Stimulated activated CD8-positive, alpha-beta memory T cell treated with anti-CD3 and anti-CD28 coated beads, Interleukin-7, amount 100 ng/mL, for 1 hour (primary cell): ENCODE measurements at places on chromosomes 3 and 15.

DNA sequence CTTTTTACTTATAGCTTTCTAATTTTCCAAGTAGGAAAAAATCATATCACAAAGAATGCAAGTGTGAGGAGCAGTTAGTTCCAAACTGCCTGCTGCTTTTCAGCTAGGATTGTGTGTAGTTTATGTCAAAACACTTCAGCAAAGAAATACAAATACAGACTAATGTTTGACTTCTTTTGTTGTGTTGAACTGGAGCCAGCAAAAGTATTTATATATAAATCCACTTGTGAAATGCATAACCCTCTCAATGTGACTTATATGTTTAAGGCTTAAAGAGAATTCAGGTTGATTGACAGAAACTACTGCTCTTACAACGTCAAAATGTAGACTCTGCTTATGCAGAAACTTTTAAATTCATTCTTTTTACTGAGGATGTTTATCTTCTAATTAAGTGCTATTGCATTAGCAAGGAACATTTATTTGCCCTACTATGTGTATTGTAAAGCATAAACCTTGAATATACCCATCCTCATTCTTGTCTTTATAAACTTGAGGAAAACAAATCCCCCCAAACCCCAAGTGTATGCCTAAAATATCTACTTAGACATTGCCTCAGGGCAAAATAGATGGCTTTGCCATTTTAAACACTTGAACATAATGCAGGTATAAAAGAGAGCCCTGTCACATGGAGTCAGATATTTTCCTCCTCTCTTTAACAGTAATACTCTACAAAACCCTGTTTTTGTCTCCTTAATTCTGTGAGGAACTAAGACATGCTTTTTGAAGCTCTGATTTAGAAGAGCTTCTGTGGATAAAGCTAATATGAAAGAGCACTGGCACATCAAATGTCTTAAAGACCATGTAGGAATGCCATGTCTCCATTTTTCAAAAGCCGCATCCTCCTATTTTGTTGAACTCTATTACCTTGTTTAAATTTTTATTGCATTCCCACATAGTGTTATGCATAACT lies 302.8 kb upstream of the TBC1D5 start:
- no peak for DNase-seq

- DNase-seq: no peak
Observed at GRCh38 chr3:113265231-113265630, 53.9 kb downstream of the BOC start.

- DNase-seq: no peak
Observed at GRCh38 chr15:25136119-25136518, 181.3 kb downstream of the SNRPN start.

DNA sequence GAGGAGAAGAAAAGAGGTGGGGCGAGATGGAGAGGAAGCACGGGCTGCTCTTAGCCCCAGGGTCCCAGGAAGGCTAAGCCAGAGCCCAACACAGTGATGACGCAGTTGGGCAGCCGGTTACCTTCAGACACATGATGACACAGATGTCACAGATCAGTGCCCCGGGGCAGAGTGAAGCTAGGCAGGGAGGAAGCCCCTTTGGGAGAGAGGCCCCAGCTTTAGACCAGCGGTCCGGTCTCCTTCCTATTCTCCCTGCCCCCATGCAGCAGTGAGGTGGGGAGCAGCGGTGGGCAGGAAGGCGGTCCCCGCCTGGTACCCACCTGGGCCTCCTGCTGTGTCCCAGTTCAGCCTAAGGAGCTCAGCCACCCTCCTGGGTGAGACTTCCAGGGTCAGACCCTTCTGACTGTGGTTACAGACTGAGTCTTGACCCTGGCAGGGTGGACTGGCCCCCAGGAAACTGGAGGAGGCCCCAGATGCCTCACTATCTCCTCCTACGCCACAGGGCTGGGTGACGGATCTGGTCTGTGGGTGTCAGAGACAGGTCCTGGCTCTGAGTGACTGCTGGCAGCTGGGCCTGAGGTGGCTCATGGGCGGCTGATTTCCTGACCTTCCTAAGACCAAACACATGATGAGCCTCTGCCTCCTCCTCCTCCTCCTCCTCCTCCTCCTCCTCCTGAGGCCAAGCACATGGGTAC lies 38.8 kb upstream of the LINGO1 start:
- DNase-seq: no peak

DNA sequence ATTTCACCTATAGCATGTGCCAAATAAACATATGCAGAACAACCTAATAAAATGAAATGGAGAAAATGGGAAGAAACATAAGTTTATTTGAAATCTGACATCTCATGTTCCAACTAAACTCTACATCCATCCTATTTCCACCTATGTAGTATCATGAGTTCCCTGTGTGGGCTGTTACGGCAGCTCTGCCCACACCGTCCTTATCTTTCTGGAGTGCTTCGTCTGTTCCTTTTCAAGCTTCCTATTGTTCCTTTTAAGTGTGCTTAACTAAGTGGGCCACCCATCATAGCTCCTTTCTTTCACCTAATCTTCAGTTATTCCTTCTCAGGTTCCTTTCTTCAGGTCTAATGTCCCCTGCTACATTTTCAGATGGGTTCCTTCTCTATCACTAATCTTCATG lies 17.3 kb downstream of the RYR3 start:
- no peak for DNase-seq

- no peak for DNase-seq
Observed at GRCh38 chr15:65663521-65663920, 41.8 kb downstream of the SLC24A1 start.

GRCh38 chr3:196093317-196094111 lies 11.6 kb upstream of the TFRC start:
- no peak for DNase-seq

- DNase-seq: no peak
Observed at GRCh38 chr3:175477651-175478224, 618.6 kb downstream of the NAALADL2 start.

GRCh38 chr15:92901072-92901761 lies 1.1 kb downstream of the CHD2 start:
- no peak for DNase-seq

GRCh38 chr15:81942655-81943195 lies 103.1 kb downstream of the MEX3B start:
- no peak for DNase-seq

- DNase-seq: no peak
Observed at GRCh38 chr3:185757176-185757575, 67.7 kb downstream of the IGF2BP2 start.

DNA sequence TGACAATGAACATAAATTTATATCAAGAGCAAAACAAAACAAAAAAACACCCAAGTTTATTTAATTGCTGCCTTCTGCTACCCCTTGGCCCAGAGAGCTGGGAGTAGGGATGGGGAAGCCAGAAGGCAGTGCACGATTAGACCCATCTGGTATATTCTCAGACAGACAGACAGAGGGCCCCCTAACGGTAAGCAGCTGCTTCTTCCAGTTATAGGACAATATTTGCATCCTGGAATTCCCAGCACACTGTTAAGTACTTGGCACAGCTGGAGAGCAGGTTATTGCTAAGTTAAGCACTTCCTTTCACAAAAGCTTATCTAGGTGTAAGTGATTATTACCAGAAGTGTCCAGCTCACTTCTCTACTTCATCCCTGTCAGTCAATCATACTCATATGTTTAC lies 39.3 kb downstream of the C2CD4B start:
- DNase-seq: no peak

GRCh38 chr3:145865399-145866018 lies 295.5 kb downstream of the PLOD2 start:
- no peak for DNase-seq
